ENCODE measurements at places on chromosomes 1 and 21. TPM values are rescaled to one million over a fixed set of nuclear protein-coding genes. Genes with fewer than 3 reads are reported as not detected.

Gene ITPKB
- 57.6 TPM for total RNA-seq

DNA sequence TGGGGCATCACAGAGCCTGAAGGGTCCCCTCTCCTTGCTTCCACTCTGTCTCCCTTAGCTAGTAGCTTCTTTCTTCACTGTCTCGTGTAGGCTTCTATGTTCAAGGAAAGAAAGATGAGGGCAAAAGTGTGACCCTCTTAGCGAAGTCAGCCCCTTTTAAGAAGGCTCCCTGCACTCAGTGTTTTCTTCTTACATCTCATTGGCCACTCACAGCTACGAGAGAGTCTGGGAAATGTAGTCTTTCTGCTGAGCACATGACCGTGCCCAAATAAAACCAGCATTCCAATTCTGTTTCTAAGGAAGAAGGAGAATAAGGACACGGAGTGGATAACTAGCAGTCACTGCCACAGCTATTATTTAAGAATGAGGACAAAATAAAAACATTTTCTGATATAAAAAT, 104.9 kb upstream of the TNR start:
- no peak for DNase-seq

DNA sequence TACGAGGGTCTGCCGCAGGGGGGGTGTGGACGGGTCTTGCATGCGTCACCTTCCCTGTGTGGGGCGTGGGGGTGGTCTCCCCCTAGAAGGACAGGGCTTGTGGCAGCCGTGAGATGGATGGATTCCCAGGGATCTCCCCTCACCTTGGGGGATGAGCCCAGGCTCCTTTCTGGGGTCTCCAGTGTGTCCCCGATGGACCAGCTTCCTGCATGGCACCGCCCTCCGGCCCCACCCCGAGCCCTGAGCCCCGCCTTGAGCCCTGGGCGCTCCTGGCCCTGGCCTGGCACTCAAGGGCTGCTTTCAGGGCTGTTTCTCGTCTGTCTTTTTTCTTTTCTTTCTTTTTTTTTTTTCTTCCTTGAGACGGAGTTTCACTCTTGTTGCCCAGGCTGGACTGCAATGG, 59.5 kb downstream of the SKI start:
- DNase-seq, result no peak

Gene RHD
- not detected for total RNA-seq

DNA sequence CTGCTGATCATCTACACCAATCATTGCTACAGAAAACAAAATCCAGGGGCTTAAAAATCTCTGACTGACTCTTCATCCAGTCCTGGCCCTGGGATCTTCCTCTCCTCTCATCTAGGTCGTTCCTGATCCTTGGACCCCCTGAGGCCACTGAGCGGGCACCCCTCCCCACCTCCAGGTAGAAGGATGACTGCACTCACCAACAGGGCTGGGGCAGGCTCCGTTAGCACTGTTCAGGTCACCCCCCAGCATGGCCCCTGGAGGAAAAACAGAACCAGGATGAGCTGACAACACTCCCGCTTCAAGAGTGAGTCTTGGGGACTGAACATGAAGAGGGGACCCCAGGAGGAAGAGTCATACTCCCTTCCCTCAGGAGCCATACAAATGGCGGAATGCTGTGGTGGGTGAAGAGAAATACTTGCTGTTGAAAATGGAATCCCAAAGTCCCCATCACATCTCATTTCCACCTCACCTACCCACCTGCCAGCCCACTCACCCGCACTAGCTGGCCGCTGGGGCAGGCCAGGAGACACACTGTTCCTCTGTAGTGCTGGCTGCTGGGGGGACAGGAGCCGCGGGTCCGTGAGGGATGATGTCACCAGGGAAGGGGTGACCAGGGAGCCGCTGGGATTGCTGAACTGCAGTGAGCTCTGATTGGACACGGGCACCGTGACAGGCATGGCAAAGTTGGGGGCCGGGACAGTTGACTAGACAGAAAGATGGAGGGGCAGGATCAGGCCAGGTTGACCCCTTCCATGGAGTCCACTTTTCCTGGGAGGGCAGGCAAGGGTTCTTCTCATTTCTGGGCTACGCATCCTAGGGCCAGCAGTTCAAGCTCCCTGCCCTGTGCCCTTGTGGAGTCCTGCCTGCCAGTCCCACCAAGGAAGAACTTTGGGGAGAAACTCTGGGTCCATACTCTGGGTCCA, 21.2 kb downstream of the MEF2D start:
- no peak for DNase-seq

DNA sequence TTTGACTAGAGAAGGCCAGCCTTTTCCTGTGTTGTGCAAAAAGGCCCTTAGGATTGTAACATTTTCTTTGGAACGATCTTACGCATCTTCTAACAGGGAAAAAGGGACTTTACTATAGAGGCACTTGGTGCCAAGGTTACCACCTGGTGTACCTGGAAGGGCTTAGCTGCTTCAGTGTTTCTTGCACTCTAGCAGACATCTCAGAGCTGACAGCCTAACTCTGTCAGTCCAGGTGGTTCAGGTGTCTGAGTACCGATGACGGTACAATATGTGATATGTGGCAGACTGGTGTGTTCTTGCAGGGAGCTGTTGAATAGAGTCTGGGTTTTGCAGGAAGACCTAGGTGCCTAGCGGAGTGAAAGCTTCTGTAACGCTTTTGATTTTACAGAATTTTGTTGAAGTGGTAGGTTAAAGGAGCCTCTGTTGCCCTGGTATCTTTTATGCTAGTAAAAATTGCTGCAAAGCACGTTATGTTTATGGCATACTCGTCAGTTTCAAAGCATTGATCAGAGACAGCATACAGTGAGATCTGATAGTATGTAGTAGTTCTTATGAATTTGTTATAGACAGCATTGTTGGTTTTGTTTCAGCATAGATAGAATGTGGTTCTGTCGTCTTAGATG, 1.4 kb downstream of the MAGI3 start:
- DNase-seq, result peak; percentile 26

Gene TMEM50B
- total RNA-seq, result 70.3 TPM

Gene FAM72A
- total RNA-seq, result 0.82 TPM

Gene PTGFR
- 0.40 TPM for total RNA-seq

DNA sequence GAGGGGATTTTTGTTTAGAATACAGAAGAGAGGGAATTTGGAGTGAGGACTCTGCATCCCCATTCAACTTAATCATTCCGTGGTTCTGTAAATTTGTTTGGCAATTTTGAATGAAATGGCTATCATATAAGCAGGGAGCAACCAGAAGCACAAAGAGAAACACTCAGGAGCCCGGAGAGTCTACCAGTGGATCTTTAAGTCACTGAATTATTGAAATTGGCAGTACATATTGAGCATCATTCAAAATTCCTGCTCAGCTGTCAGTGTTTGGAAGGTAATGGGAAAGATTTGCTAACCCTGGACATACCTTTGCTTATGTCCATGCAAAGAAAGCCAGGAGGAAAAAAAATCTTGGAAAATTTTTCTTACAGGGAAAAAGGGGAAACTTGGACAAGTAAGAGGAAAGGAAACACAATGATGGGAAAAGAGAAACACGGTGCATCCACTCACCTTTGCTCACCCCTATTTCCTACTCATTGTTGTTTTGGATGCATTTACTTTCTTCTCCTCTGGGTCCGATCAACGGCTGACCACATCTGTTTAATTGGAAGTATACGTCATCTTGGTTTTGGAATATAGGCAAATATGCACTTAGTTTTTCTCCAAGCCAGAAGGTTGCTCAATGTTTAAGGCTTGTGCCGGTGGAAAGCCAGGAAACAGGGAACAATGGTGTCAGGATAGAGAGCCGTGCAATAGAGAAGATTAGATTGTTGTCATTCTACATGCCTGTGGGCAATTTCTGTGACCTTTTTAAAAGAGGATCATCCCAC, 243.0 kb upstream of the LYPLAL1 start:
- DNase-seq, result no peak

Gene AGO3
- 357 TPM for total RNA-seq

- DNase-seq, result no peak
These were observed 193.6 kb downstream of the RGS7 start for GRCh38 chr1:241163363-241163762.

DNA sequence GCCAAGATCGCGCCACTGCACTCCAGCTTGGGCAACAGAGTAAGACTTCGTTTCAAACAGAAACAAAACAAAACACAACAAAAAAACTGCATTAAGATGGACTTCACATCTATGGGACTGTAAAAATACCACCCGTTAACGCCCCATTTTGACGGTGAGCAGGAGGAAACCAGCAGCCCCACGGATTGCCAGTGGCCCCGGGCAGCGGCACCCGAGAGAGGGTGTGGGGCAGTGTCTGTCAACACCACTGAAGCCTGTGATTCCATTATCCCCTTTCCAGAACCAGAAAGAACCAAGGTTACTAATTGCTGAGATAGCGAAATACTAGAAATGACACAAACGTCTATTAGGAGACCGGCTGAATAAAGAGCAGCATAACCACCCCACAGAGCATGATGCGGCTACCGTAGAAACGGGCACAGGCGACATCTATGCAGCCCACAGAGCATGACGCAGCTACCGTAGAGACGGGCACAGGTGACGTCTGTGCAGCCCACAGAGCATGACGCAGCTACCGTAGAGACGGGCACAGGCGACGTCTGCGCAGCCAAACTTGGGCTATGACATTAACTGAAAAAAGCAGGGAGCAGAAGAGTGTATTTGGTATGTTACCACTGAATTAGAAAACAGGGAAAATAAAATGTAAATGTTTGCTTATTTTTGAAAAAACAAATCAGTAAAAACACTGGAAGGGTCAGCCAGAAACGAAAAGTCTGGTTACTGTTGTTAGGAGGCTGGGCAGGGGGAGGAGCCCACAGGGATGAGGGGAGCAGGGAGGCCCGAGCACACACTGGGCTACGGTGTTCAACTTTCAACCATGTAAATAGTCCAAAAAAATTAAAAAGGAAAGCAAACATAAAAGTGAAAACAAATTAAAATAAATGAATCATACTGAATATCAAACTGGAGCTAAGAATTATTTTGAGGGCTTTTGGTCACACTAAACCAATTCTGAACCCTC, 96.5 kb downstream of the NPHP4 start:
- DNase-seq, result no peak

GRCh38 chr1:235942625-235942934, 75.9 kb upstream of the LYST start:
- DNase-seq, result no peak

DNA sequence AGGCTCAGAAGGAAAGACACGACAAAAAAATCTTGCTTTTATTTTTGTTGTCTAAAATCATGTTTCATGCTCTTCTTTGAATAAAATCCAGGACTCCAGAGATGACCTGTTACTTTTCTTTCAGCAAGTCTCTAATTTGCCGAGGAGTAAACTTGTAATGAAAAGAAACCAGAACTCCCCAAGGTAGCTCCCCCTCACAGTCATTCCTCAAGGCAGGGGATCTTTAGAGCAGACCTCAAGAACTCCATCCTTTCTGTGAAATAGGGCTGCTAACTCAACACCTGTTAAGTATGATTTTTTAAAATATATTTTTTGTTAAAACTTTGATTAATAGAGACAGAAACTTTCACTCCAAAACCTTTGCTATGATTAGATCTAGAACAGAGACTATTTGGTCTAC, 82.7 kb upstream of the ABCD3 start:
- DNase-seq, result no peak

DNA sequence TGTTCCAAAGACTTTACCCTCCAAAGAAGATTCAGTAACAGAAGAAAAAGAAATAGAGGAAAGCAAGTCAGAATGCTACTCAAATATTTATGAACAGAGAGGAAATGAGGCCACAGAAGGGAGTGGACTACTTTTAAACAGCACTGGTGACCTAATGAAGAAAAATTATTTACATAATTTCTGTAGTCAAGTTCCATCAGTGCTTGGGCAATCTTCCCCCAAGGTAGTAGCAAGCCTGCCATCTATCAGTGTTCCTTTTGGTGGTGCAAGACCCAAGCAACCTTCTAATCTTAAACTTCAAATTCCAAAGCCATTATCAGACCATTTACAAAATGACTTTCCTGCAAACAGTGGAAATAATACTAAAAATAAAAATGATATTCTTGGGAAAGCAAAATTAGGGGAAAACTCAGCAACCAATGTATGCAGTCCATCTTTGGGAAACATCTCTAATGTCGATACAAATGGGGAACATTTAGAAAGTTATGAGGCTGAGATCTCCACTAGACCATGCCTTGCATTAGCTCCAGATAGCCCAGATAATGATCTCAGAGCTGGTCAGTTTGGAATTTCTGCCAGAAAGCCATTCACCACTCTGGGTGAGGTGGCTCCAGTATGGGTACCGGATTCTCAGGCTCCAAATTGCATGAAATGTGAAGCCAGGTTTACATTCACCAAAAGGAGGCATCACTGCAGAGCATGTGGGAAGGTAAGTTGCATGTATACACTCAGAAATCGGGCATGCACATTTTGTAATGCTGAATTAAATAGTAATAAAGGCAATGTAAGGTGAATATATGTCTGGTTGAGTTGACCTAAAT, 97.2 kb downstream of the ZFYVE9 start:
- no peak for DNase-seq

- no peak for DNase-seq
These were observed 20.1 kb downstream of the ZNF691 start for GRCh38 chr1:42866549-42866948.

DNA sequence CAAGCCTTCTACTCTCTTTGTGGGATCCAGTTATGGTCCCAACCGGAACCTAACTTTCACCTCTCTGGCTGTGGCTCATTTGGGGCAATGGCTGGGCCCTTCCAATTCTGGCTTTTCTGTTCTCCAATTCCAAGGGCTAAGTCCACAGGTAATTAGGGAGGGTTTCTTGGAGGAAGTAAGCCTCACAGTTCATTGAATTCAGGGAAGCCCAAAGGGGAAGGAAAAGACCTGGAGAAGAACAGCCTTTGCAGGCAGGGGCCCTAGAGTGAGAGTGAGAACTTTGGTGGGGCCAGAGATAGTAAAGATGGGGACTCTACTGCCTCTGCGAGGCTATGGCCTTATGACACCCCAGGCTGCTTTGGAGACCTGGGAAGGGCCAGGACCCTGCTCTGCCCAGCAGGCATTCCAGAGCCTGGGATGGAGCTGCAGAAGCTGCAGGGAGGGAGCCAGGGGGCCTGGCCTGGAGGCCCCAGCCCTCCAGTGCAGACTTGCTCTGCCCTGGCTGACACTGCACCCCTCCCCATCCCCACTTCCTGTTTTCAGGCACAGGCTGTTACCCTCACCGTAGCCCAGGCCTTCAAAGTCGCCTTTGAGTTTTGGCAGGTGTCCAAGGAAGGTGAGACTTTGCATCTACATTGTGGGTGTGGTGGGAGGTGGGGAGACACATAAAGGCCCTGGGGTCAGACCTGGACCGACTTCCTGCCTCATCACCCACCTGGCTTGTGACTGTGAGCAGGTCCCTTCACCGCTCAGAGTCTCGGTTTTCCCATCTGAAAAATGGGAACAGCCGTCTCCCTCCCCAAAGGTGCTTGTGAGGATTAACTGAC, 18.9 kb downstream of the LDLRAP1 start:
- peak; percentile 89 for DNase-seq

DNA sequence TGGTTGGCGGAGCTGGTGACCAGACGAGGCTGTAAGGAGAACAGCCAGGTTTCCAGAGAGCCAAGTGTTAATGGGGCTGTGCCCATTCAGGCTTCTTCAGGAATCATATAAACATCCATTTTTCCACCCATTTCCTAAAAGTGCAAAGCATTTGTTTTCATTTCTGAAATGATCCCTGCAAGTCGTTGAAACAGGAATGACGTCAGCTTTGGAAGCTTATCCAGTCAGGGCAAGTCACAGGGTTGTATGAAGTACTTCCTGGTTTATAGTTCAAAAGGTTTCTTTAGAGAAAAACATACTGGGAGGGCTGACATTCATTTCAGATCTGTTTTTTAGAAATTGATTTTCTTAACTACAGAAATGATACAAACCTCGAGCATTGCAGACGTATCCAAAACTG, 29.2 kb downstream of the IGSF5 start:
- no peak for DNase-seq

Gene HHIPL2
- total RNA-seq, result 0.32 TPM
